ENCODE measurements at places on chromosomes 2 and 18. TPM values are rescaled to one million over a fixed set of nuclear protein-coding genes. Genes with fewer than 3 reads are reported as not detected.

CPO gene
- 0.71 TPM for total RNA-seq

ZSWIM2 gene
- 7.9 TPM for total RNA-seq

DARS1 gene
- total RNA-seq, result 39.5 TPM

DNA sequence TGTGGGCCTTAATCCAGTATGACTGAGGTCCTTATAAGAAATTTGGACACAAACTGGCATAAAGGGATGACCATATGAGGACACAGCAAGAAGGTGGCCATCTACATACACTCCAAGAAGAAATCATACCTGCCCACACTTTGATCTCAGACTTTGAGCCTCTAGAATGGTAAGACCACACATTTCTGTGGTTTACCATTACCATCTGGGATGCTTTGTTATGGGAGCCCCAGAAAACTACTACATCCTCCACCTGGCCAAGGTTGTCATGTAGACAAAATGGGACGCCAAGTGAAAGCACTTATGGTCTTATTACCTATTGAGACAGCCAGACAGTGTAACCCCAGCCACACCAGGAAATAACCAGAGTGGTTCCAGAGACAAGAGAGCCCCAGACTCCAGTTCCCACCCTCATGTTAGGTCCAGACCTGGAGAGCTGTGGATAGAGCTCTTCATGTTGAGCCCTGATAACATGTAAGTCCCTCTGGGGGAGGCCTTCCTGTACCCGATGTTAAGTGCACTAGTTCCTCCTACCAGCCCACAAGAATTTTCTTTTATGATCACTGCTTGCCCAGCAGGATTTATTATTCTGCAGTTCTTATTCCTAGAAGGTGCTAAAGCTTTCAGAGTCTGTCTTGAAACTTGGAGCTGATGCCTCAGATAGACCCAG, 4.6 kb upstream of the ADD2 start:
- no peak for DNase-seq

DNA sequence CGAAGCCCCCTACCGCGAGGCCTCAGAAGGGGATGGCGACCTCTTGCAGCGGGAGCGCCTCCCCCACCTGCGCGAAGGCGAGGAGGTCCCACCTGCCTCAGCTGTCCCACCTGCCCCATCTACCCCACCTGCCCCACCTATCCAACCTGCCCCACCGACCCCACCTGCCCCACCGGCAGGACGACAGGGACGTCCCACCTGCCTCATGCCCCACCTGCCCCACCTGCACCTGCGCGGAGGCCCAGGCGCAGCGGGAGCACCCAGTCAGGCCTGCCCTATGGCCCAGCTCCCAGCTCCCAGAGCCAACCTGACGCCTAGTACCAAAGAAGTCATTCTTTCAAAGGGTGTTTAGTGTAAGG, 489.1 kb upstream of the SMIM21 start:
- no peak for DNase-seq

DNA sequence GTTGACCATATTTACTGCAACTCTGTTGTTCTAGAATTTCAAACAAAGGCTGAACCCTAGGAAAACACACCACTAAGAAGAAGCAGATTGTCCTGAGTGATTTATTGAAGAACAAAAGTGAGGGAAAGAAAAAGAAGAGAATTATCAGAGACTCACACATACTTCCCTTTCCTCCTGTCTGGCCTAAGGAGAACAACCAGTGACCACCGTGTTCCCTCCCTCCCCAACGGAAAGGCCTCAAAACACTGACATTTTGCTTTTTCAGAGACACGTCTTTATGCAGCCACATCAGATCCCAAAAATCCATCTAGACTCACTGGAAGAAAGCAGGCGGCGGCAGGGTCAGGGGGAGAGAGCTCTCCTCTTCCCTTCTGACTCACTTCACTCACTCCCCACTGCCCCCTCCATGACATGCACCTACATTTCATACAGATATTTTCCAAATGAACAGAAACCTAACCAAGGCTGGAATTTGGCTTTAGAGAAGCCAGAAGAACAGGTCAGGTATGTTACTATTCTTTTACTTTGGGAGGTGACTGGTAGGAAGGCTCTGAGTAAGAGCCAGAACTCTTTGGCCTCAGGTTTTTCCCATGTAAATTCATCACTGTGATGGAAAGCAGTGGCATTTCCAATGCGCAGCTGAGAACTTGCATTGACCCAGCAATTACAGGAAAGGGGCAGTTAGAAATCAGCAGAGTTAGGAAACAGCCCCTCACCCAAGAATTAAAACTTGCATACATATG, 169.9 kb downstream of the BCL11A start:
- DNase-seq, result no peak

GRCh38 chr2:127083819-127084503, 23.0 kb downstream of the BIN1 start:
- peak; percentile 91 for DNase-seq

DNA sequence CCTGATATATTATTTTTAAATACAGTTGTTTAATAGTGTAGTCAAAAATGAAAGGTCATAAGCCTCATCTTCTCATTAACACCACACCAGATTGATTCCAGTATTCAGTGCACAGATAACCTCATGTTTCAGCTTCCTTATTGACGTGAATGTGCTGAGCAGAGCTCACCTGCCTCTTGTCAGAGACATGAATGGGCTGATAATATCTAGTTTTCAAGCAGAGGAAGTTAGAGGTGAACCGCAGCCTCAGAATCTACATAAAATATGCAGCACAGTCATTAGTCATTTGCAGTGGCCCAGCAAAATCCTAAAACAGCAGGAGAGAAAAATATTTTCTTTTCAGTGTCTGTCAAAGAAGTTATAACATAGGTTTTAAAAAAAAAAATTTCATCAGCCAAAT, 216.2 kb downstream of the GBX2 start:
- no peak for DNase-seq

- no peak for DNase-seq
Observed at GRCh38 chr2:177523781-177524180, 131.2 kb downstream of the AGPS start.
